ENCODE measurements at places on chromosomes 4 and X.

- DNase-seq: no peak
These were observed 67.8 kb upstream of the ETNPPL start for GRCh38 chr4:108830509-108831244.

GRCh38 chr4:36209941-36210649 lies 34.2 kb downstream of the ARAP2 start:
- no peak for DNase-seq

- no peak for DNase-seq
These were observed 129.4 kb upstream of the SH3RF1 start for GRCh38 chr4:169399976-169400767.

DNA sequence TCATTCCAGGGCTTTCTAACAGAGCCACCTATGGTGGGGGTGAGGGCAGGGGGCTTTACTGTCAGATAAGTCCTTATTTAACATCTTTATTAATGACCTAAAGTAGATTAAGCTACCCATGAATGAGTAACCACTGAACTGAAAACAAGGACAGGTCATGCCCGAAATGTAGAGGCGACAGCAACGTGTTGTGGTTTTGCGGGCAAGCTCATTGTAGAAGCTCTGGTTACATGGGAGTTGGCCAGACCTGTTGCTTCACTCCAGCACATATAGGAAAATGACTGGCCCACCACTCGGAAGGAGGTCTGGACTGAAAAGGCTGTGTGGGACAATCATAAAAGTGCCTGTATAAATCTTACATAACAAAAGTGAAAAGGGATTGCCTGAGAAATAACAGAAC lies 109.6 kb upstream of the NDP start:
- no peak for DNase-seq

GRCh38 chr4:80195441-80196140 lies 1.7 kb upstream of the PRDM8 start:
- DNase-seq: no peak

DNA sequence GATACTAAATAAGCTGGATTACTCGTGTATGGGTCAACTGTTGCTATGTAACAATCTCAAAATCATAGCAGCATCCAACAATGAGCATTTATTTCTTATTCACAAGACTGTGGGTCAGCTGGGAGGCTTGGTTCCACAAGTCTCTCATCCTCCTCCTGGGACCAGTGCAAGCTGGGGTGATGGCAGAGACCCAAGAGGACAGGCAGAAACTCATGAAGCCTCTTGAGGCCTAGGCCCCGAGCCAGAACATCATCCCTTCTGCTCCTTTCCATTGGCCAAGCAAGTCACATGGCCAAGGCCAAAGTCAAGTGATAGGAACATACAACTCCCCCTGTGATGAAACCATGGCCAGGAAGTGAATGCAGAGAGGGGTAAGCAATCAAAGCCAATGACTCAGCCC lies 422.1 kb downstream of the BCOR start:
- DNase-seq: no peak

- DNase-seq: no peak
These were observed 48.5 kb upstream of the CDX4 start for GRCh38 chrX:73398185-73398914.

- no peak for DNase-seq
These were observed 240.0 kb downstream of the ARAP2 start for GRCh38 chr4:36004204-36004851.

DNA sequence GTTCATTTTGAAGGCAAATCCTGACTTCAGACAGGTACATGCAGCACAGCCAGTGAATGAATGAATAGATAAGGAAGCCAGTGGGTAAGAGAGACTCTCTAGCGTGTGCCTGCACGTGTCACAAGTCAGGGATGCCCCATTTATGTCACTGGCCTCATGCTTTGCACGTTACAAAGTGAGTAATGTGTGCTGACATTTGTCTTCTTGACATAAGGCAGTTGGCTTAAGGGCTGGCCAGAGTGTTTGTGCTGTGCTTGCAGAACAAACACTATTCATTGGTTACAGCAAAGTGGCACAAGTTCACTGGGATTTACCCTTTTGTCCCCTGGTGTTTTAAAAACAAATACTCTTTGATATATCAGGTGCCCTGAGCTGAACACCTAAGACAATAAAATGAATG lies 55.9 kb downstream of the CRMP1 start:
- DNase-seq: no peak

- DNase-seq: no peak
These were observed 192.0 kb upstream of the ETNPPL start for GRCh38 chr4:108954880-108955279.

- DNase-seq: no peak
These were observed 19.2 kb downstream of the CC2D2A start for GRCh38 chr4:15488658-15489470.

GRCh38 chr4:66357316-66357715 lies 687.0 kb upstream of the EPHA5 start:
- DNase-seq: no peak

All from ureter (tissue), 1 donor.